ENCODE measurements at places on chromosomes 4 and X. TPM values are rescaled to one million over a fixed set of nuclear protein-coding genes. Genes with fewer than 3 reads are reported as not detected.

Gene GPR78
- not detected for total RNA-seq

Gene HCCS
- total RNA-seq: 14.3 TPM

DNA sequence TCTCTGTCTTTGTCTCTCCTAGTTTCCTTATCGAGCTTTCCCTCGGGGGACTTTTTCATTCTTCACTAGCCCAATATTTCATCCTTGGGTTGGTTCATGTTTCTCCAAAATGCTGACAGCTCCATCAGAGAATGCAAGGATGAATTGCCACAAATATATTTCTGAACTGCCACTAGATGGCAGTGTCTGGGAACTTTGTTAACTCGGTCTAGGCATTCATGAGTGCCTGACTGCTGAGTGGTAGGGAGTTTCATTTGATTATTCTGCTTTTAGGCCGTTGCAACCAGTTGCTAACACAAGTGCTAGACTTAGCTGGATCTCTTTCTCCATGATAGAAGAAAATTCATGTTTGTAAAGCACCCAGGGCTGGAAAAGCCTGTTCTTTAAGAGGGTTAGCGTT is 73.5 kb upstream of the RAP2C start:
- DNase-seq: peak; percentile 20

DNA sequence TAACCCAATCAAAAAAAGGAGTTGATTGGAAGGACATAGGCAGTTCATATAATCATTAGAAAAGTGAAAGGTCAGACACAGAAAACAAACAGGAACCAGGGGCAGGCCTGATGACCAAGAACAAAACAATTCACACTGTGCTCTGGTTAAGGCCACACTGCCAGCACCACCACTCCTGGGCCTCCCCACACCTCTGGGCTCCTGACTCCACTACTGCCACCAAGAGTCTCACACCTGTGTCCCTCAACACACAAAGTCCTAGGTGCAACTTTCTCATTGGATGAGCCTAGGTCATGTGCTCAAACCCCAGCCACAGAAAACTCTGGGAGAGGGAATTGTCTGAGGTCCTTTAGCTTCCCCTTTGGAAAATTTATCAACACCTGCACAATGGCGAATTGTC is 11.1 kb upstream of the FAM9C start:
- DNase-seq: no peak

- DNase-seq: no peak
Observed at GRCh38 chr4:183852910-183853547, 52.1 kb upstream of the STOX2 start.

DNA sequence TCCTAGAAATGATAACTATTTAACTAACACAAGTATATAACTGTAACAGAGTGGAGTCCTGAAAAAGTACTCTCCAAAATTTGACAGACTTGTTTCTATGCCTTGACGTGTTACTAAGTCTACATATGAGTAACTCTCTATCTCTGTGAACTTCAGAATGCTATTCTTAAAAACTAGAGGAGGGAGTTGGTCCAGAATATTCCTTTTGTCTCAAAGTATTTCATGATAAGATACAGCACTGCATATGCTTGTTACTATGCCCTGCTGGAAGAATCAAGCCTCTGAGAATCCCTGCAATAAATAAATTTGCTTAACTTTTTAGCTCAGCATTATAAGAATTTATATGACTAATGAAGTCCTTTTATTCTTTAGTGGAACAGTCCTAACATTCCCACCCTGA is 50.9 kb upstream of the ATXN3L start:
- no peak for DNase-seq

GRCh38 chrX:118534716-118535493 is 39.3 kb downstream of the DOCK11 start:
- no peak for DNase-seq

GRCh38 chrX:130984782-130985181 is 73.4 kb upstream of the ARHGAP36 start:
- DNase-seq: no peak

DNA sequence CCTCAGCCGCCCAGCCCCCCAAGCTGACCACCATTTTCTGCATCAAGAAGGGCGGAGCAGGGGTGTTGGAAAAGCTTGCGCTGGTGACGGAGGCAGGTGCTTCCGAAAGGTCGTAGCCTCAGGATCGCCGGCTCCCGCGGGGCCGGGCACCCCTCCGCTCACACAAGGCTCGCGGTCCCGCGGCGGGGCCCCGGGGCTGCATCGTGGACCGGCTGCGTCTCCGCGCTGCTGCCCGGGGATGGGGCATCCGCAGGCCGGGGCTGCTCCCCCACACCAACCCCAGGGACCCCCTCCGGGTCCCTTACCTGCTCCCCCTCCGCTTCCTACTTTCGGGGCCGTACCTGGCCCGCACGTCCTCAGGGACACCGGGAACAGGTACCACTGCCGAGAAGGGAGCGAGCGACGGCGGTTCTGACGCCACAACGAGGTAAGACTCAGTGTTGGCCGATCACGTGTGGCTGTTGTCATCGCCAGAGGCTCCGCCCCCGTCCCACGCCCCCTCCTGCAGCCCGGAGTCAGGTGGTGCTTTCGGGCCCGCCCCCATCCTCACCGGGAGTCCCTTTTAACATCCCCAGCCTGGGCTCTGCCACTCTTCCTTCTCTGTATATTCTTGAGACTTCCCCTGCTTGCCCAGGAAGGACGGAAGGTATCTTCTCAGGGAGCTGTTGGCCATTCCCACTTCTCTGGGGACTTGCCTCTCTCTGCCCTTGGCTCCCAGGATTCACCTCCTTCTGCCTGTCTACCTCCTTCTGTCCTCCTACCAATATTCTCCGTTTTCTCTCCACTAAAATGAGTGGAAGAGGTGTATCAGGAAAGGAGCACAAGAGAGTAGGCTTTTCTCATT is at the start of gene BEX2:
TSS of gene BEX2 (minus strand) at position 436 of the 844 bp plus-strand sequence. CDS start 1,014 bp downstream, outside the sequence.
- DNase-seq: peak; percentile 51

GRCh38 chrX:68934421-68934820 is 105.6 kb downstream of the EFNB1 start:
- peak; percentile 80 for DNase-seq

- no peak for DNase-seq
Observed at GRCh38 chr4:32884198-32884597, 2164.0 kb downstream of the PCDH7 start.

DNA sequence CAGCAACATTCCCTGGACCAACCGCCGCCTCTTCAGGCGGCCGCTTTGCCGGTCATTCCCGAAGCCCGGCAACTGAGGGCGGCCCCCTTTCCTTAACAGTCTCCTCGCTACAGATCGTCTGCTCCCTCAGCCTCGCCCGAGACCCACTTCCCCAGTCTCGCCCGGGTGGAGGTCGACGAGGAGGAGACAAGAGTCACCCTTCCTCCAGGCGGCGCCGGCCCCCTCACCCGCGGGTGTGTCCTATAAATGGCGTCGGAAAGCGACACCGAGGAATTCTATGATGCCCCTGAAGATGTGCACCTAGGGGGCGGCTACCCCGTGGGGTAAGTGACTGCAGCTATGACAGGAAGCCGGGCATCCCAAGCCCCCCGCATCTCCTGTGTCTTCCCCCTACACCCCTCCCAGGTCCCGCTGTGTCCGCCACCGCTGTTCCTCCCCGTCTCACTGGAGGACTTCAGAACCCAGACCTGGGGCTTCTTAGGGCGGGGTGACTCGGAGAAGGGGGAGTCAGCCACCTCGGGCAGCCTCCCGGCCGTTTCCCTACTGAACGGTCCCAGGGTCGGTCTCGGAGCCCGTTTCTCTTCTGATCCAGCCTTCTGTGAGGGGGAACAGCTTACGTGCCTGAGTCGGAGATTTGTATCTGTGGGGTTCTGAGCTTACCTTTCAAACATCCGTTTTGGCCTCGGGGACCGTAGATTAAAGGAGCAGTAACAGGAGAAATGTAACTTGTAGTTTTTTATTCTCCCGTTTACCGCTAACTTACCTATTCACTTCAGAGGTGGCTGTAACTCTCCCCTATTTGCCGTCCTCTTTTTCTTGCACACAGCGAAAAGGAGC is 570 bp downstream of the WDR44 start:
- peak; percentile 89 for DNase-seq

GRCh38 chrX:2545144-2545543 is 44.4 kb upstream of the DHRSX start:
- DNase-seq: no peak
